T-helper 2 cell treated with Interferon-gamma antibody and Interleukin-4, amounts not matched to agents 100 ng/mL and 5 ng/mL, for 36 hours (primary cell): ENCODE measurements at places on chromosomes 1 and 21. TPM values are rescaled to one million over a fixed set of nuclear protein-coding genes. Genes with fewer than 3 reads are reported as not detected.

The SAMD13 gene
- total RNA-seq = 0.36 TPM in 1 of 2 replicates, not detected in the other

The FBXO2 gene
- total RNA-seq = 0.41 and 0.59 TPM in 2 replicates

The SH3BGRL3 gene
- 679 and 690 TPM in 2 replicates for total RNA-seq

The DCDC2B gene
- total RNA-seq = not detected in 2 replicates

The GBP6 gene
- 0.34 and 0.36 TPM in 2 replicates for total RNA-seq

The OR2M3 gene
- not detected in 2 replicates for total RNA-seq

The DPT gene
- total RNA-seq = not detected in 2 replicates

The TCEA3 gene
- total RNA-seq = 14.5 and 17.9 TPM in 2 replicates

The NBPF10 gene
- 4.2 and 4.5 TPM in 2 replicates for total RNA-seq

The B3GALNT2 gene
- 8.5 and 9.6 TPM in 2 replicates for total RNA-seq

The FAM177B gene
- total RNA-seq = not detected in 2 replicates

The MARCKSL1 gene
- 24.6 and 28.4 TPM in 2 replicates for total RNA-seq

The LCE1C gene
- not detected in 2 replicates for total RNA-seq

The SPAG17 gene
- not detected in 2 replicates for total RNA-seq

The IL12RB2 gene
- 27.2 and 27.8 TPM in 2 replicates for total RNA-seq

The SPATA45 gene
- total RNA-seq = not detected in 2 replicates

The MTARC1 gene
- total RNA-seq = not detected in 2 replicates
